ENCODE measurements at places on chromosomes 16 and 17.

GRCh38 chr17:40538019-40538935, 27.0 kb downstream of the CCR7 start:
- no peak for DNase-seq

- no peak for DNase-seq
Measured at GRCh38 chr16:89801800-89802199, 14.6 kb downstream of the FANCA start.

- DNase-seq = no peak
Measured at GRCh38 chr17:79914813-79915740, 75.8 kb upstream of the CBX4 start.

DNA sequence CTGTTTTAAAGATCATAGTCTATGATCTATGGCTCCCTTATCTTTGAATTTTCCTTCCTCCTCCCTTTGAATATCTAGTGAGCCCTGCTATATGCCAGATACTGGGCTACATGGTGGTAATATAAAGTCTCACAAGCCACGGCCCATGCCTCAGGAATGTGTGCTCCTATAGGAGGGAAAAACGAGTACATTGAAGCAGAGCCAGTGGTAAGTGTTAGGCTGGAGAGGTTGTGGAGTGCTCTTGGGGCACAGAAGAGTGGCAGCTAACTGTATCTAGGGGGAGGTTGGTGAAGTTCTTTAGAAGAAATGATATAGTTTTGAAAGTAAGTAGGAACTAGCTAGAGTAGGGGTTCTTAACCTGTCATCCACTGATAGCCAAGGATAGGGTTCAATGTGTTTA, 105.8 kb upstream of the PMFBP1 start:
- DNase-seq = no peak

DNA sequence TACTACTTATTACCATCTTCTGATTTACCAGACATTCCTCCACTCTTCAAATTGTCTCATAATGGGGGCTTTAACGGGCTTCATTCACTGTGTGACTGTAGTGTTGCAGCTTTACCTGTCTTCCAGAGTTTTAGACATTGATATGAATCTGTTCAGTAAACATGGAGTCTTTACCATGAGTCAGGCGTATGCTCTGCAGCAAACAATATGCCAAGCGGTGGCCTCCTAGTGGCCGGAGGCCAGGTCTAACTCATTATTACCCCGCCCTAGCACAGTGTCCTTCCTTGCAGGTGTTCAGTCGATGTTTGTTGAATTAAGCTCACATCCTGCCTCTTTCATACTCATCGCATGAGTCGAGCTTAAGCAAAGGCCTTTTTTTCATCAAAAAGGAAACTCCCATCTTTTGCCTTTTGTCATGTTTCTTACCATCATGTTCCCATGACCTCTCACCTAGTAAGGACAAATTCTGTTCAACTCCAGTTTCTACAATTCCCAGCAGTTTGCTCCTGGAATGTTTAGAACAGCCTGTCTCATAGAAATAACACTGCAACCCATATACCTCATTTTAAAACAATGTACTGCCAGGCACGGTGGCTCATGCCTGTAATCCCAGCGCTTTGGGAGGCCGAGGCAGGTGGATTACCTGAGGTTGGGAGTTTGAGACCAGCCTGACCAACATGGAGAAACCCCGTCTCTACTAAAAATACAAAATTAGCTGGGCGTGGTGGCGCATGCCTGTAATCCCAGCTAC, 39.4 kb downstream of the TUBD1 start:
- no peak for DNase-seq

- peak; percentile 68 for DNase-seq
Measured at GRCh38 chr17:17300624-17301568, 2.3 kb upstream of the NT5M start.

- DNase-seq = no peak
Measured at GRCh38 chr16:72815348-72816318, 232.3 kb downstream of the ZFHX3 start.

DNA sequence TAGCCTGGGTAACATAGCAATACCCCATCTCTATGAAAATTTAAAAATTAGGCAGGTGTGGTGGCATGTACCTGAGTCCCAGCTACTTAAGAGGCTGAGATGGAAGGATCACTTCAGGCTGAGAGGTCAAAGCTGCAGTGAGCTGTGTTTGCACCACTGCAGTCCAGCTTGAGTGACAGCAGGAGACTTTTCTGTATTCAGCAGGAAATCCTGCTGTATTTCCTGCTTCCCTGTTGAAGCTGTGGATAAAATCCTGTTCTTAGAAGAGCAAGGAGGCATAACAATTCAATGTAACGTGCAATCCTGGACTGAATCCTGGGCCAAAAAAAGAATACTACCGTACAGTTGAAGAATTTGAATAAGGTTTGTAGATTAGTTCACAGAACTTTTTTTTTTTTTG, 62.2 kb downstream of the FBXL20 start:
- no peak for DNase-seq

DNA sequence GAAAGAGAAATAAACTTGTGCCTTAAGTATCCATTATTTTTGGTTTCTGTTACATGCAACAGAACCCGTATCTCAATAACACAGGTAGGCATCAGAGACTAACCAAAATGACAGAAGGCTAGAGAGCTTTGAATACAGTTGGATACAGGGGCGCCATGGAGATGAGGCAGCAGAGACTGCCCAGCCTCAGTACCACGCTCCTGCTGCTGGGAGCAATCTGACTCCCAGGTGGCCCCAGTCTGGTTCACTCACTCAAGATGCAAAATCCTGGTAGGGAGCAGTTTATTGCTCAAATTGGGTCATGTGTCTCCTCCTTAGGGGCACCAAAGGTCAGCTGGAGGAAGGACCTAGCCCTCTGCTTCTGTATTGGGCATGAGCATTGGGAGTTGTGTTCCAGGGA, 218.9 kb downstream of the USP22 start:
- no peak for DNase-seq

DNA sequence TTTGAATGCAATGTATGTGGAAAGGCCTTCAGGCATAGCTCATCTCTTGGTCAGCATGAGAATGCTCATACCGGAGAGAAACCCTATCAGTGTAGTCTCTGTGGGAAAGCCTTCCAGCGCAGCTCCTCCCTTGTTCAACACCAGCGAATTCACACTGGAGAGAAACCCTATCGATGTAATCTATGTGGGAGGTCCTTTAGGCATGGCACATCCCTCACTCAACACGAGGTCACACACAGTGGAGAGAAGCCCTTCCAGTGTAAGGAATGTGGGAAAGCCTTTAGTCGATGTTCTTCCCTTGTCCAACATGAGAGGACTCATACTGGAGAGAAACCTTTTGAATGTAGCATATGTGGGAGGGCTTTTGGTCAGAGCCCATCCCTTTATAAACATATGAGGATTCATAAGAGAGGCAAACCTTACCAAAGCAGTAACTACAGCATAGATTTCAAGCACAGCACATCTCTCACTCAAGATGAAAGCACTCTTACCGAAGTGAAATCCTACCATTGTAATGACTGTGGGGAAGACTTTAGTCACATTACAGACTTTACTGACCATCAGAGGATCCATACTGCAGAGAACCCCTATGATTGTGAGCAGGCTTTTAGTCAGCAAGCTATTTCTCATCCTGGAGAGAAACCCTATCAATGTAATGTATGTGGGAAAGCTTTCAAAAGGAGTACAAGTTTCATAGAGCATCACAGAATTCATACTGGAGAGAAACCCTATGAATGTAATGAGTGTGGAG, 24.7 kb downstream of the ZFP90 start:
- DNase-seq = no peak

DNA sequence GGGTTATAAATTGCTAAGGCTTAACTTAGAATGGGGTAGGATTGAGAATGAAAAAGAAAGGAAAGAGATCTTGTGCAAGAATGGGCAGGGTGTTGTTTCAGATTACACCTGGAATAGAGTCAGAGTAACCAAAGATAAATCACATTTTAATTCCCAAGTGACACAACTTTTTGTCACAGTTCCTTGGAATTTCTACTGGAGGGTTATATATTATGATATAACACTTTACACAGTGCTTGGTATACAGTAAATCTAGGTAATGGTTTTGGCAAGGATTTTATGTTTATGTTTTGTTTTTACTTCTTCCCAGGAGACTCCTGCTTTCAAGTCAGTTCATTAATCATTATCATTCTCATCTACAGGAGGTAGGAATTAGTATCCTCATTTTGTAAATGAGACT, 115.7 kb upstream of the KCNJ16 start:
- DNase-seq = no peak

GRCh38 chr16:84985079-84986065, 26.0 kb downstream of the ZDHHC7 start:
- no peak for DNase-seq

DNA sequence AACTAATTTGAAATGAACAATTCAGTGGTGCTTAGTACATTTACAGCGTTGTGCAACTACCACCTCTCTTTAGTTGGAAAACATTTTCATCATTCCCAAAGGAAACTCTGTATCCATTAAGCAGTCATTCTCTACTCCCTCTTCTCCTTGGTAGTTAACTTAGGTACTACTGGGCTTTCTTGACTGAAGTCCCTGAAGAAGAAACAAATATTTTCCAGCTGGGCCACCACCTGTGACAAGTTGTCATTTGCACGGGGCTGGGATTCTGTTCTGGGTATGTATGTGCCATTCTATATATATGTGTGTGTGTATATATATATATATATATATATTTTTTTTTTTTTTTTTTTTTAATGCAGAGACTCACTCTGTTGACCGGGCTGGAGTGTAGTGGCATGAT, 15.4 kb upstream of the RMI2 start:
- DNase-seq = no peak

- DNase-seq = no peak
Measured at GRCh38 chr17:78903101-78903779, at the start of gene CEP295NL. TSS of gene CEP295NL (minus strand) at chr17:78903201. CDS start at chr17:78901828, 1,373 bp downstream.

DNA sequence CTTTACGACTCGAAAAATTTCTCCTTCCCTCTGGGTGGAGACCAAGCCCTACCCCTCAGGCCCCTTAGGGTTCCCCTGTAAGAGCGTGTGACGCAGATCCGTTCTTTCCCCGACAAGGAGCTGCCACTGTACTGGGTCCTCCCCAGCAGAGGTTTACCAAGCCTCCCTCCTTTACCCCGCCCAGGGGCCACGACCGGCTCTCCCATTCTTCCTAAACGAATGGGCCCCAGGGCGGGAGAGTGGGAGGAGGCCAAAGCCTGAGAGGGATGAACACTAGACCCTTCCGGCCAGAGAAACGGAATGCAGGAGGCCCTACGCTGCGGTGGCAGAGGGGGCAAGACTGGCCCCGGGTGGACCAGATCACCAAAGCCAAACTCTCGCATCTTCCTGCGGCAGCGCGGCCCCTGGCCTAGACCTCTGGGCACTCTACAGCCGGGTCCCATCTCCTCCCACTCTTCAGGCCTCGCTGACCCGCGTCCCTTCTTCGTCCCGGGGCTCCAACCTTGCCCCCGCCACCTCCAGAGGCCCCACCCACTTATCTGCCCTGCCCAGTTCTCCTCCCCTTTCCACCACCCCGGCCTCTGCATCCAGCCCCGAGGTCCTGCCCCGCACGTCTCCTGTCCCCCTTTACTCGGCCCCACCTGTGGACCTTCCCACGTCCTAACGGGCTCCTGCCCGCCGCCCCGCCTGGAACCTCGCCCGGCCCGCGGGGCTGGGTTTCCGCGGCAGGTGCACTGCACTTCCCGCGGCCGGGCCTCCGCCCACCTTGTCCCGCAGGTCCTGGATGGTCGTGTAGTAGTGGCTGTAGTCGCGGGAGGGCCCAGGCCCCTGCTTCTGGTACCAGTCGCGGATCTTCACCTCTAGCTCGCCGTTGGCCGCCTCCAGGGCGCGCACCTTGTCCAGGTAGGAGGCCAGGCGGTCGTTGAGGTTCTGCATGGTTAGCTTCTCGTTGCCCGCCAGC, 765 bp downstream of the KRT19 start:
- DNase-seq = no peak

DNA sequence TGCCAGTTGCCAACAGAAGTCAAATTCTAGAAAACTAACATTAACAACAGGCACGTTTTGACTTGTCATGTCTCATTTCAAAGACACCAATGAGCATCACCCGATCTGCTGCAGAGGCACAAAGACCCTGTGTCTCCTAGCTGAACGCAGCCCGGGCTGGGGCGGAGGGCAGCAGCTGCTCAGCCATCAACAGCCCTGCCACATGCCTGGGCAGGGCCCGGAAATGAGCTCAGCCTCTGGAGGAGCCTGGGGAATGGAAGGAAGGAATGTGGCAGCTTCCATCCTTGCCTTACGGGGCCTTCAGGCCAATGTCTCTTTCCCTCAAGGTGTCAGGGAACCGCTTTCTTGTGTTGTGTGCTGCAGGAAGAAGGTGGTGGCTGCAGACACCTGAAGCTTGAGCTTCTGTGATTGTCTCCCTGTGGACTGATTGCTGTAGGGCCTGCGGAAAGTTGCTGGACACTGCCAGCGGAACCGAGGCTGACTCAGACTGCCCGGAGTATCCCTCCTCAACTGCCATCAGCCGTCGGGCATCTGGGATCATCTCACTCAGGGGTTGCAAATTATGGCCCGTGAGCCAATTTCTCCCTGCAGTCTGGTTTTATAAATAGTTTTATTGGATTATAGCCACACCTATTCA, 7.3 kb downstream of the CDH13 start:
- DNase-seq = no peak

GRCh38 chr16:6593799-6594198, 738.8 kb upstream of the RBFOX1 start:
- no peak for DNase-seq

- no peak for DNase-seq
Measured at GRCh38 chr16:80019395-80019794, 418.9 kb upstream of the MAF start.

DNA sequence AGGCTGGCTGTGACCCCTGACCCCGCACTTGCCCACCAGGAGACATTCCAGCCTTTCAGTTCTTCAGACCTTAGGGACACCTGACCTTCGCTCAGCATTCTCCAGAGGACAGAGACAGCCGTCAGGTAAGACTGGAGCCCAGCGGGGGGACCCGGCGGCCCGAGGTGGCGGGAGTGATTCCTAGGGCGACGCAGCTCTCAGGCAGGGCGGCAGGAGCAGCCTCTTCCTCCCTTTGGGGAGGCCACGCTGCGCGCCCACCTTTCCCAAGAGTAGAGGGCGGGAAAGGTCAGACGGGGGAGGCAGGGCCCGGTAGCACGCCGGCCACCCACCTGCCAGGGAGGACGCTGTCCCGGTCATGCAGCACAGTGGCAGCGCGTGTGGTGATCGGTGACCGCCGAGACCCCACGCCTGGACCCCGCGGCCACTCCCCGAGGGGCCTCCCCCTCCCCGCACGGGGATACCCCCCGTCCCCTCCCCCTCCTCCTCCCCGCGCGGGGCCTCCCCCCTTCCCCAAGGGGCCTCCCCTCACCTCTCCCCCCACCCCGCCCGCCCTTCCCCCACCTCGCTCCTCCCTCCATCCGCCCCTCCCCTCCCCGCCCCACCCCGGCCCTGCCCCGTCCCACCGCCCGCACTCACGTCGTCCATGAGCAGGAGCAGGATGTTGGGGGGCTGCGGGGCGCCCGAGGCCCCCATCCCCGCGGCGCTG, 472 bp downstream of the GALNS start:
- no peak for DNase-seq

GRCh38 chr17:44921122-44921882, 6.0 kb upstream of the GFAP start:
- no peak for DNase-seq

- peak; percentile 36 for DNase-seq
Measured at GRCh38 chr17:21239680-21240368, 13.4 kb downstream of the NATD1 start.
